ENCODE measurements at places on chromosomes 4 and X.

GRCh38 chrX:141732031-141732430, 33.5 kb upstream of the SPANXD start:
- DNase-seq = no peak

GRCh38 chrX:87805829-87806490, 288.4 kb downstream of the KLHL4 start:
- DNase-seq = no peak

DNA sequence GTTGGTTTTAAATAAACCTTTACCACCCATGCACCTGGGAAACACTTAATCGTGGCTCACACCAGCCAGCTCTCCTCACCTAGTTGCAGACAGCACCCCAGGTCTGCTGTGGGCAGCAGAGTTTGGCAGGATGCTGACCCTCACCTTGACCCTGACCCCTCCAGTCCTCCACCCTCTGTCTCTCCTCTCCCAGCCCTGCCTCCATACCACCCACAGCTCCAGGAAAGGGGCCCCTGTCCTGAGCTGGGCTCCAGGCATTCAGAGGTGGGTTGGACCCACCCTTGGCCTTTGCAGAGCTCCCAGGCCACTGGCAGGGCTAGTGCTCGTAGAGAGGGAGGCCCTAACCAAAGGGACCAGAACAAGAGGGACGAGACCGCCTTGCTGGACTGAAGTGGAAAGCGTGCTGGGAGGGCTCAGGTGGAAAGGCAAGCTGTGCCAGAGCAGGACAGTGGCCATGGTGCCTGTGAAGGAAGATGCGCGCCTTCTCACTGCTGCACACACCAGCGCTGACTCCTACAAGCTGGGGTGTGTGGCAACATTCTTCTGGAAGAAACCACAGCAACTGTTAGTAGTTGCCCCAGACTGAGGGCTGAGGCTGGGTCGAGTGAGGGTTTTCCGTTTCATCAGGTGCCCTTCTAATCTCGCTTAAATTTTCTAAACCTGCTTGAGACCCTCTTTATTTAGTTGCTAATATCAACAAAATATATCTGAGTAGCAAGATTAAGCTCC, 10.7 kb upstream of the S100P start:
- no peak for DNase-seq

- no peak for DNase-seq
Measured at GRCh38 chrX:9204560-9204959, 170.6 kb upstream of the FAM9B start.

DNA sequence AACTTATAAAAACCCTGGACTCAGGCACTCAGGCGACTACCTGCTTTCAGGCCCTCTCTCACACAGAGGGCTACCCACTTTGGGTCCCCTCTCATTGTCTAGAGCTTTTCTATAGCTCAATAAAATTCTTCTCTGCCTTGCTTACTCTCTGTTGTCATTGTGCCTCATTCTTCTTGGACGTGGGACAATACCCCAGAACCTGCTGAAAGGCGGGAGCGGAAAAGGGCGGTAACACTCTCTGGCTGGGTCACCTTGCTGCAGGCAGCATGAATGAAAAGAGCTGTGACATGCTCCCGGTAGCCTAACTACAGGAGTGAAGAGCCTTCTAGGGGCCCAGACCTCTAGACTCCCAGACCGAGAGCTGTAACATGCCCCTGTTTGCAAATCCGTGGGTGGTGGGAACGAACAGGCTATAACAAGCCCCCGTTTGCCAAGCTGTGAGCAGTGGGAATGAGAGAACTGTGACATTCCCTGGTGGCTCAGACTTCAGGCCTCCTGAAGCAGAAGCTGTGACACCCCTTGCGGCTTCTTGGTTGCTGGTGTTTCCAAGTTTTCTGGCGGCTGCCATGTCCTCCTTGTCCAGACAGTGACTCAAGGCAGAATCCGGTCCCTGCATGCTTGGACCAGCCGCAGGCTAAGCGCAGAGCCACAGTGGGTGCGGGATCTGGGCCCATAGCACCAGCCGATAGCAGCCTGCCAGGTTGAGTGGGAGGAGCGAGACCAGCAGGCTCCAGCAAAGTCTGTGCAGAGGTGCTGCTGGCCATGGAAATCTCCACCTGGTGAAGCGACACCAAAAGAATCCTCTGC, 684.6 kb downstream of the ARAP2 start:
- no peak for DNase-seq

DNA sequence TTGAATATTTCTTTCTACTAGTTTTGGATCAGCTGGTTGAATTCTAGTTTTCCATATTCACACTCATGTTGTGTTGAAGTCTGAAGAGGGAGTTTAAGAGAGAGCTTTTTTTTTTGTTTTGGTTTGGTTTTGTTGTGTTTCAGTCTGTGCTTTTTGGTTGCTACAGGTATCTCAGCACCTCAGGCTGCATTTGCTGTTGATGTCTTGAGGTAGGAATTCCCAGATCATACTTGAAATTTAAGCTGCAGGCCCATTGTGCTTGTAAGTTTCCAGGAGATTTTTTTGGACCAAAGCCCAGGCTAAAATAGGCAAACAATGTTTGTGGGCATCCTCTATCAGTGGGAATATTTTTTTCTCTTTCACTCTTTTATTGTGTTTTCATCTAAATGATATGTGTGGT, 190.2 kb upstream of the AGA start:
- DNase-seq = no peak

- peak; percentile 72 for DNase-seq
Measured at GRCh38 chrX:153922932-153923857, 2.9 kb downstream of the ARHGAP4 start.

- peak; percentile 73 for DNase-seq
Measured at GRCh38 chr4:163544407-163545038, 50.0 kb downstream of the TMA16 start.
